Right lobe of liver (tissue), 6 donors: ENCODE measurements at places on chromosomes 13 and 19. TPM values are rescaled to one million over a fixed set of nuclear protein-coding genes. Genes with fewer than 3 reads are reported as not detected.
A peak's percentile ranks its signal among the peaks of the same experiment; 100 is the strongest.

GRCh38 chr19:3184847-3185460 is 776 bp upstream of the NCLN start:
- DNase-seq = peak; percentile 80

DNA sequence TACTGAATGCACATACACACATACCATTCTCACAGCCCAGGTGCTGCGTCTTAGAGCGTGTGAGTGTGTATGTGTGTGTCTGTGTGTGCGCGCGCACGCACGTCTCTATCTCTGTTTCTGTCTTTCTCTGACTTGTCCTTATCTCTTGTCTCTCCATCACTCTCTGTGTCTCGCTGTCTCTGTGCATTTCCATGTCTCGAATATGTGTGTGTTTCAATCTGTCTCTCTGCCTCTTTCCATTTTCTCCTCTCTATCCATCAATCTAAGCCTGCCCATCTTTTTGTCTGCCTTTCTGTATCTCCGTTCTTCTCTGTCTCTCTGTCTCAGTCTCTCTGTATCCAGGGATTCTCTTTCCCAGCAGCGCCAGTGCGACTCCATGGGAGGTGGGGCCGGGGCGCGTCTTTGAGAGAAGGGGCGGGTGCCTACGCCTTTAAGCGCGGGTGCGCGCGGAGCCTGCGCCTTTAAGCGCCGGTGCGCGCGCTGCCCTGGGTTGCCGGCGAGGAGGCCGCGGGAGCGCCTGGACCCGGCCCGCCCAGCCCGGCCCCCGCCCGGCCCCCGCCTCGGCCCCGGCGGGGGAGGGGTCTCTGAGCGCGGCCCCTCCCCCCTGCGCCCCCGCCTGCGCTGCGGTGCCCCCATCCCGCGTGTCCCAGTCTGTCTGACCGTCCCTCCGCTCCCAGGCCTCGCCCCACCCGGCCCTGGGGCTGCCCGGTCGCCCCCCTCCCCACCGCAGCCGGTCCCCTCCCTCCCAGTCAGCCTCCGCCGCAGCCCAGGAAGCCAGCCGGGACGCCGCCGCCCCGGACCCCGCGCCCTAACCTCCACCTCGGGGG is at the start of gene LRFN3:
Gene LRFN3 (plus strand): TSS at position 464 of the 827 bp plus-strand sequence. CDS start 3,052 bp downstream, outside the sequence.
- DNase-seq = peak; percentile 72

Gene PPM1N
- 0.37 TPM for total RNA-seq

Gene CDX2
- not detected for total RNA-seq

- no peak for DNase-seq
Measured at GRCh38 chr19:4409123-4409933, 6.9 kb downstream of the CHAF1A start.

Gene ACP5
- total RNA-seq = 10.4 TPM

Gene ZNF382
- 0.86 TPM for total RNA-seq

GRCh38 chr19:28905996-28906395 is 307.0 kb downstream of the UQCRFS1 start:
- no peak for DNase-seq

DNA sequence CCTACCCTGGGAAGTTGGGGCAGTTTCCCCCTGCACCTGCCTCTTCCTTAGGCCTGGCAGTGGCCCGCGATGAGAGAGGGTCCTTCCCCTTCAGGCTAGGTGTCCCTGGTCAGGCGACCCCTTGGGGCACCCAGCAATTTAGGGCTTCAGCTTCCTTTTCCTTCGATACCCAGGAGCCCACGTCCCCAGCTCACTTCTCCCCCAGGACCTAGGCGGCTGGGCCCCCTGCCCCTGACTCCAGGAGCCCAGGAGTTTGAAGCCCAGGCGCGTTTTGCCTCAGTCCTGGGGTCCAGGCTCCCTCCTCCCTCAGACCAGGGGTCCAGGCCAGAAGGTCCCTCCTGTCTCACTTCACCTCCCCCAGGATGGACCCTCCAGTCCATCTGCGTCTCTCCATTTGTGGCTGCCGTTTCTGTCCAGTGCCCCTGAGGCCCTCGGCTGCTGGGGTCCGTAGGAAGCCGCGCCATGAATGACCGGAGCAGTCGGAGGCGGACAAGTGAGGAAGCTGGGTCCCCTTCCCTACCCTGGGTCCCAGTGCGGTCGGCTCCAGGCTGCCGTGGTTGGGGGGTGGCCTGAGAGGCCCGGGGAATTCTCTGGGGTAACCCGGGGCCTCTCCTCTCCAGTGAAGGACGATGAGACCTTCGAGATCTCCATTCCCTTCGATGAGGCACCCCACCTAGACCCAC is 714 bp downstream of the CCDC106 start:
- no peak for DNase-seq
